ENCODE measurements at places on chromosomes 1 and 21.

- DNase-seq: no peak
Observed at GRCh38 chr1:214447557-214447871, 103.9 kb downstream of the PTPN14 start.

DNA sequence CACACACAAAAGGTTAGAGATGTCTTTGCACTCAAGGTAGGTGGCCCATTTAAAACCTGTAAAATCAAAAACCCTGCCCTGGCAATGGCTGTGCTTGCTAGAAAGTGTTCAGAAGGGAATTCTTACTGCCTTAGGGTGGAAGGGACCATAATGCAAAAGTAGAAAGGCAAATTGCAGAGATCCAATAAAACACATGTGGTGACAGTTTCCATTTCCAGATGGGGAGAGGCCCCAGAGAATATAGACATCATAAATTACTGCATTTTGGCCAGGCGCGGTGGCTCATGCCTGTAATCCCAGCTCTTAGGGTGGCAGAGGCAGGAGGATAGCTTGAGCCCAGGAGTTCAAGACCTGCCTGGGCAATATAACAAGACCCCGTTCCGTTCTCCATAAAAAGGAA lies 13.0 kb downstream of the FMO1 start:
- DNase-seq: no peak

GRCh38 chr1:11787804-11788436 lies 17.8 kb downstream of the MTHFR start:
- no peak for DNase-seq

DNA sequence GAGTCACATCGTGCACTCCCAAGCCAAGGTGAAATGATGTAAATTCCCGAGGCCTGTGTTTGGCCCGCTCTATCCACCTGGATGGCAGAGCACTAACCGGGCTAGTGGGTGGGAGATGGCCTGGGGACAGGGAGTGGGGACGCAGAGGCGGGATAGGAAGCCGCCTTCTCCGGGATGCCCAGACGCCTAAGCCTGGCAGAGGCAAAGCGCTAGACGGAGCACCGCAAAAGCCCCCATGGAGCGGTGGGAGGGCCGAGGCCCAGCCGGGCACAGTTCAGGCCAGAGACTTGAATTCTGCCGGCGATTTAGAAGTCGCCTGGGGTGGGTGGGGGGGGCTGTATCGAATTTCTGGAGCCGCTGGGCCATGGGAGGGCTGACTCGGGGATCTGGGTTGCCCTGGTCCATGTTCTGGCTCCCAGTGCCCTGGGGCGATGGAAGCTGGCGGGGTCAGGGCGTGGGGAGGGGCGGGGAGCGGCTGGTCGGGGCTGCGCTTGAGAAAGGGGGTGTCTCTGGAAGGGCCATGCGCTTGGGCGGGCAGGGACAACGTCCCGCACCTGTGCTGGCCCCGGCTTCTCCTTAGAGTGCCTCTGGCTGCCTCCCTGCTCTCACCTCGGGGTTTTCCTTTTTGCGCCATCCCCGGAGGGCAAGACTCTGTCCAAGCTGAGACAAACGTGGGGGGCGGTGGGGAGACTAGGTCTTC lies 28.0 kb downstream of the KIAA2013 start:
- no peak for DNase-seq

- no peak for DNase-seq
Observed at GRCh38 chr1:42179275-42179674, 14.7 kb upstream of the GUCA2A start.

GRCh38 chr1:89808441-89809117 lies 12.3 kb upstream of the LRRC8D start:
- DNase-seq: no peak

DNA sequence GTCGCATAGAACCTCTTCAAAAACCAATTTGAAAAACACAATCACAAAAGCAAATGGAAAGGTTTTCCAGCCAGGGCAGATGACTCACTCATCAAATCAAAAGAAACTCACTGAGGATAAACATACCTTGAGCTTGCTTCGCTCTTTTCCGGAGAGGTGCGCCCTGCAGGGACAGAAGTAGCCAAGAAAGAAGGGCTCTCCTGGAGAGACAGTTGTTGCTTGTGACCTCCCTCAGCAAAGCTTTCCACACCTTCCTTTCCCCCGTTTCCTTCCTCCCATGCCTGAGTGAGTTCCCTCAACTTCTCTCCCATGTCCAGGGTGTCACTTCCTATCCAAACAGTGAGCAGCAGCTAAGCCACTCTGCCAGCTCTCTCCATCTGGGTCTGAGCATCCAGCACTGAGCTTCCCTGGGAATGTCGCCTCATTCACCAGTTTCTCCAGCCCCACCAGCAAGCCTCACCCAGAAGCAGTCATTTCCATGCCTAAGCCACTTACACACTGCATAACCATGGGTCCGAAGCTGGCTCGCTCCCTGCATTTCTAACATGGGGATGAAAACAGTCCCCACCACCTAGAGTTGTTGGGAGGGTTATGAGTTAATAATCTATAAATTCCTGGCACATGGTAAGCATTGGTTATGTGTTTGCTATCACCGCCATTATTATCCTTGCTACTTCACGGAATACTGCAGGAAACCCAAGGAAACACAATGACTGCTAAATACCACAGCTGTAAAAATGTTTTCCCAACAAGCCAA lies 75.0 kb downstream of the PTPN14 start:
- no peak for DNase-seq

DNA sequence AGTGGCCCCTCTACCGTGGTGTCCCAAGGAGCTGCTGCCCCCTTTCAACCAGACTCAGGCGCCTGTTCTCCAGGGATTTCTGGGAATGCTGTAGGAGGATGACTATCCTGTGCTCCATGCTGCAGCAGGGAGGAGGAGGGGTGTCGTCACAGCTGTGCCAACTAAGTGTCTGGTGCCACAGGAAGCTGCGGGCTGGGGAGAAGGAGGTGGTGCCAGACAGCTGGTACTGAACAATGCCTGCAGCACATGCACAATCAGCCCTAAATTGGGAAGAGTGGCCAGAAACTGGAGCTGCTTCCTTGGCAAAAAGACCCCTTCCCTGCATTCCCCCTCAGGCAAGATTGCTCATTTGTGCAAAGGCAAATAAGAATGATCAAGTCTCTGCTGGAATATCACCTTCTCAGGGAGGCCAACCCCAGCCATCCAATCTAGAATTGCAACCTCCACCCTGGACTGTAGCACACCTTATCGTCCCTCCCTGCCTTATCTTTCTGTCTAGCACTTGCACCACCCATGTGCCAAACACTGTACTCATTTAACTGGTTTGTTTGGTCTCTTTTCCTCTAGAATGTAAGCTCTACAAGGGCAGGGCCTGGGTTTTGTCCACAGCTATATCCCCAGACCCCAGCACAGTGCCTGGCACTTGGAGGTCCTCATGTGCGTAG lies 33.3 kb downstream of the LAMB3 start:
- DNase-seq: no peak

DNA sequence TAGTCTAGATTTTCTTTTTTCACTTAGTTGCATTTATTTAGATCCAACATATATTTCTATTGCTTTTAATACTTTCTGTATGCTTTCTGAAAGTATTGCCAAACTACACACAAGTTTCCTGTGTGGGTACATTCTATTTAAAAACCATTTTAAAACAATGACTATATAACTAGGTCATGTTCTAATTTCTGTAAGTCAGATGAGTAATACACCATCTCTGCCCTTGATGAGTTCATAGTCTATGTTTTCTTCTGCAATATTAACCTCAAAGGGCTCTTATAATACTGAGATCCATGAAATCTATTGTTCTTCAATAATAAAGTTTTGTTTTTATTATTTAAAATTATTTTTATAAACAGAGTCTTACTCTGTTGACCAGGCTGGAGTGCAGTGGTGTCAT lies 68.3 kb downstream of the RNASEL start:
- no peak for DNase-seq

- DNase-seq: no peak
Observed at GRCh38 chr1:112712701-112713128, 2.4 kb downstream of the PPM1J start.

GRCh38 chr21:39657091-39657689 lies 44.5 kb downstream of the B3GALT5 start:
- no peak for DNase-seq

GRCh38 chr21:45158491-45159423 lies 84.4 kb downstream of the ADARB1 start:
- DNase-seq: no peak

DNA sequence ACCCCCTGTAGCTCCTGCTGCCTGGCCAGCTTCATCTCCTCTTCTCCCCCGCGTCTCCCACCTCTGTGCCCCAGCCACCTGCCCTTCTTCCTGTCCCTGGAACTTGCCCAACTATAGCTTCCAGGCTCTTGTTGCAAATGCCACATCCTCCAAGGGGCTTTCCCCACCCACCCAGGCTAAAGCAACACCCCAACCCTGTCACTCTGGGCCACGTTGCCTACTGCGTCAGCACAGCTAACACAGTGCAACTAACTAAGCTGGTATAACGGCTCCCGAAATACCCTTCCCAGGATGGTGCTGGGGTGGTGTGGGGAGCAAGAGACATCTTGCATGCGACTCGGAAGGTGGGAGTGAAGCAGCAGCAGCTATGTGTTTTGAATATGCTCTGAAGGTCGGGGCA lies 19.7 kb downstream of the CAMK2N1 start:
- DNase-seq: no peak

GRCh38 chr1:156489166-156489934 lies 11.2 kb downstream of the MEF2D start:
- peak; percentile 90 for DNase-seq

DNA sequence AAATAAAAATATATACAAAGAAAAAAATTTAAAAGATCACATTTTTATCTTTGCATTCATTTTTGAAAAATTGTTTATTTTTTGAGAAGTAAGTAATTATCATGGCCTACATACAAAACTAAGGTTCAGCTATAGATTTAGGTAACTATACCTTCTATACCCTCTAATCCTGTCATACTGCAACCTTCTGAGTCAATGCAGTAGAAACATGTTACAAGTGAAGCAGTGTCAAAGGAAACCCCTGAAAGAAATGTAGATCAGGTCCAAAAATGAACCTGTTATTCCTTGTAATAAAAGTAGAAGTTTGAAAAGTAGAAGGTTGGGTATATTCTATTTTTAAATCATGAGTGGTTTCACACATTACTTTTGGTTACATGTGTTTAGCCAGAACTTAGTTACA lies 51.3 kb downstream of the PTGS2 start:
- DNase-seq: no peak

DNA sequence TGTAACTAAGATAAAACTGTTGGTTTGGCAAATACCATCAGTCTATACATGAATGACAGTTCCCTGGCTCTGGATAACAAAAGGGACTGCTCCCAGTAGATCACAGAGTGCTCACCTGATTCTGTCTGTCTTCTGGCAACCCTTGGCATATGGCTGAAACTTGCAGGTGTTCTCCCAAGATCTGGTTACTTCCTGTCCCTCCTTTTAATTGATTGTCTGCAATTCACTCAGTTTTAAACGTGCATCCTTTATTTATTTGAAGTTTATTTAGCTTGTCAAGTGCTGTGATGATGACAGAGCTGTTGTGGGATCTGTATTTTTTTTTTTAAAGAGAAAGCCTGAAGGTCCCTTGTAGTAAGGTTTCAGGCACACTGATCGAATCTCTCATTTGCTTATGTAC lies 3.4 kb downstream of the KCNA3 start:
- no peak for DNase-seq

DNA sequence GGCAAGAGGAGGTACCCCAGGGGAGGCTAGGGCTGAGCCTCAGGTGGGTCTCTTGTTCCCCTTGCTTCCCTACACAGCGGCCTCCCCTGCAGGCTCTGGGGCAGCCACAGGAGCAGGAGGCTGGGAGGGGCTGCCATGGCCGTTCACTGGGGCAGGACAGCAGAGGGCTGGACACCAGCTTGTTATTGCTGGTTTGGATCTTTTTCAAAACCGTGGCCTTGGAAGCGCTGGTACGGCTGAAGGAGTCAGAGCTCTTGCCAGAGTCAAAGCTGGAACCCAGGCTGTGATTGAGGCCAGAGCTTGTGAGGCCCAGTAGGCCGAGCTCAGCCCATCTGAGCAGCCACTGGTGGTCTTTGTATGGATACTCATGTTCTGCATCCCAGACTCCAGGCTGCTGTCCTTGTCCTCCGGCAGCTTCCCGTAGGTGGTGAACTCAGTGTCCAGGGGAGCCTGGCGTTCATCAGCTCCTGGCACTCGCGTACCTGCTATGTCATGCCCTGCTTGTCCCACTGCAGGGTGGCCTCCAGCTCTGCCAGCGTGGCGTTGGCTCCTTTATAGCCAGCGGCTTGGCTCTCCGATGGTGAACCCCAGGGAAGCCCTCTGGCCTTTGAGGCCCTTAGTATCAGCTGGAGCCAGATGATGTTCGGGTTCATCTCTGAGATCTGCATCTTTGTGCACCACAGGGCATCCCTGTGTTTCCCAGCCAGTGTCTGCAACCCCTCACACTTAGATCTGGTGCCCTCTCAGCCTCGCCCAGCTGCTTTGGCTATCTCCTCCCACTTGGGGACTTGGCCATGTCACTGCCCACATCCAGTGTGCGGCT lies 40.3 kb upstream of the THEM4 start:
- DNase-seq: no peak

- DNase-seq: no peak
Observed at GRCh38 chr1:99758073-99758511, 8.3 kb downstream of the FRRS1 start.
